ENCODE measurements at places on chromosomes 1 and 21.

- no peak for DNase-seq
These were observed 10.8 kb downstream of the PIK3C2B start for GRCh38 chr1:204483791-204484190.

GRCh38 chr1:156801409-156802121 is 15.1 kb downstream of the SH2D2A start:
- DNase-seq: no peak

GRCh38 chr1:175099916-175100315 is 32.3 kb downstream of the TNN start:
- no peak for DNase-seq

GRCh38 chr1:161706482-161707347 is at the start of gene FCRLA:
Gene FCRLA, plus strand, starts transcription at chr1:161707229. Its CDS starts 36 bp downstream, at chr1:161707265.
- peak; percentile 53 for DNase-seq

GRCh38 chr1:21262293-21263051 is 27.8 kb downstream of the ECE1 start:
- DNase-seq: no peak

DNA sequence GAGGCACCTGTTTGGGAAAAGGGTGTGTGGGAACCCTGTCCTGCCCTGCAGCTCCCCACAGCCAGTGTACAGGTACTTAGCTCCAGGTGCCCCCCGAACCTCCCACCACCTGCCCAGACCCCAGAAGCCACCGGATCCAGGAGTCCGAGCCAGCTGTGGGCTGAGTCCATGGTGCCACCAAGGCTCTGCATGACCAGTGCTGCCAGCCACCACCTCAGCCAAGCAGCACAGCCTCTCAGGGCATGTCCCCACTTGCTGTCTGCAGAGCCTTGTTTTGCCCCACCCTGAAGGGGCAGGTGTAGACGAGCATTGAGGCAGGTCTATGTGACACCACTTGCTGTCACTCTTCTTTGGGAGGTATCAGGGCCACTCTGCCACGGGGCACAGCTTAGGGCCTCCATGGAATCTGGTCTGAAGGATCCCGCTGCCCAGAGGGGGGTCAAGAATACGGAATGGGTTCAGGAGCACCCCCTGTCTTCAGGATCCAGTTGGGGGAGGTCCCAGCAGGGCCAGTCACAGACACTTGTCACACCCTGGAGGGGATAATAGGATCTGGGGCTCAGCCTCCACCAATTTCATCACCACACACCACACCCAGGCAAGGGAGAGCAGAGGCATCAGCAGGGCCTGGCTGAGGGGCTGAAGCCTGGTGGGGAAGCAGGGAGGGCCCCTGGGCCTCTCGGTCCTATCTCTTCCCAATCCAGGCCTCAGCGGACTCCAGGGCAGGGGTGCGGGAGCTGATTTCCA is 27.7 kb downstream of the ARHGEF19 start:
- DNase-seq: no peak

GRCh38 chr1:77245830-77246229 is 26.6 kb upstream of the PIGK start:
- no peak for DNase-seq

- DNase-seq: no peak
These were observed 24.0 kb downstream of the RGS7 start for GRCh38 chr1:241332987-241333386.
